Dermis blood vessel endothelial cell (primary cell): ENCODE measurements at places on chromosomes 12 and 14. TPM values are rescaled to one million over a fixed set of nuclear protein-coding genes. Genes with fewer than 3 reads are reported as not detected.

DNA sequence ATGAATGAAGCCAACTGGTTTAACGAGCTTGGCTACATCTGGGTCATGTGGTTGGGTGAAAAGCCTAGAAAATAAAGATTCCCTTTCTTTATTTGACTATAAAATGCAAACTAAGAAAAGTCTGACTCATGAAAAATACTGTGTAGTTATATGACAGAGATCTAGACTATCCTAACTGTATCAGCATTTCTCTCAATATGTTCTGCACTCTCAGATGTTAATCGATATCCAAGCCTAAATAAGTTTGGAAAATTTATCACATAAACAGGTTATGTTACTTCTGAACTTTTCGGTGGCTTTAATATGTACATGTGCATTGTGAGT is 133.1 kb downstream of the DAAM1 start:
- DNase-seq: no peak

DNA sequence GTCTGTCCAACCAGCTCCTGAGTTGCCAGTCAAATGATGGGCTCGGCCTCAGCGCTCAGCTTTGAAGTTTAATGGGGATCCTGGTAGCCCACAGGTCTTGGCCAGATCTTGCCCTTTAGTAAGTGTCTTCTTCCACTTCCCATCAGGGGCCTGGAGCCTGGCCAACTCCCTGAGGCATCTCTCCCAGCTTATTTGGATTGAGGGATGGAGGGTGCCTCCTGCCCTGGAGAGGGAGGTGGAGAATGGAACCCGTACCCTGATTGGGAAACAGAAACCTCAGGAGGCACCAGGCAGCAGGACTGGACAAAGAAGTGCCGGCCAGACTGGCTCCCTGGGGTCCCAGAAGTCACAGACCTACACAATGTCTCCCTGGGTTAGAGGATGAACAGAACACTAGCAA is 40.5 kb upstream of the LTBP2 start:
- no peak for DNase-seq

DNA sequence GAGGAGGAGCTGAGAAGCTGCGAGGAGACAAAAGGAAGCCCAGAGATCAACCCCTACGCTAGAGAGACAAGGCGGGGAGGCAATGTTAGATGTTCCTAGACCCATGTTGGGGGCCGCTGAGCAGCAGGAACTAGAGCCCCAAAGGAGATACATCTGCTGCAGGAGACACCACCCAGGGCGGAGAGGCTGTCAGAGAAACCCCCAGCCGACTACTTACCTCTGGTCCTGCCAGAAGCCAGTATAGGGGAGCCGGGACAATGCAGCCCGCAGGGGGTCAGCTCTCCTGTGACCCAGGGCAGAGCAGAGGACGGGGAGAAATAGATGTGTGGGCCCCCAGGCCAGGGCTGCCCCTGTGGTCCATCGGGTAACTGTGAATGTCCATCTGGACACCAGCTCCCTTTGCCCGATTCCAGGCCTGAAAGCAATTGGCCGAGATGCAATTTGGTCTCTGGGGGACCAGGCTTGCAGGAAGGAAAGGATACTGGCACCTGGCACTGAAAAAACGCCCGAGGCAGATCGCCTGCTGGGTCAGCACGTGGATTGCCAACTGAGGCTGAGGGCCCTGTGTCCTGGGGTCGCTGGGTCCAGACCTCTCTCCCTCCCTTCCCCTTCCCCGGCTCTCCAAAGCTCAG is 34.9 kb downstream of the SYNE3 start:
- no peak for DNase-seq

Gene ENDOU
- total RNA-seq: 0.05 TPM in 1 of 2 replicates, not detected in the other

Gene LMO3
- not detected in 2 replicates for total RNA-seq

- no peak for DNase-seq
Measured at GRCh38 chr14:61381553-61381952, 60.2 kb downstream of the PRKCH start.

Gene CLEC7A
- total RNA-seq: 0.47 and 0.68 TPM in 2 replicates

Gene CCDC177
- total RNA-seq: not detected in 2 replicates

Gene APOF
- total RNA-seq: not detected in 2 replicates

GRCh38 chr14:39469094-39469710 is 37.0 kb upstream of the FBXO33 start:
- DNase-seq: peak; percentile 34

DNA sequence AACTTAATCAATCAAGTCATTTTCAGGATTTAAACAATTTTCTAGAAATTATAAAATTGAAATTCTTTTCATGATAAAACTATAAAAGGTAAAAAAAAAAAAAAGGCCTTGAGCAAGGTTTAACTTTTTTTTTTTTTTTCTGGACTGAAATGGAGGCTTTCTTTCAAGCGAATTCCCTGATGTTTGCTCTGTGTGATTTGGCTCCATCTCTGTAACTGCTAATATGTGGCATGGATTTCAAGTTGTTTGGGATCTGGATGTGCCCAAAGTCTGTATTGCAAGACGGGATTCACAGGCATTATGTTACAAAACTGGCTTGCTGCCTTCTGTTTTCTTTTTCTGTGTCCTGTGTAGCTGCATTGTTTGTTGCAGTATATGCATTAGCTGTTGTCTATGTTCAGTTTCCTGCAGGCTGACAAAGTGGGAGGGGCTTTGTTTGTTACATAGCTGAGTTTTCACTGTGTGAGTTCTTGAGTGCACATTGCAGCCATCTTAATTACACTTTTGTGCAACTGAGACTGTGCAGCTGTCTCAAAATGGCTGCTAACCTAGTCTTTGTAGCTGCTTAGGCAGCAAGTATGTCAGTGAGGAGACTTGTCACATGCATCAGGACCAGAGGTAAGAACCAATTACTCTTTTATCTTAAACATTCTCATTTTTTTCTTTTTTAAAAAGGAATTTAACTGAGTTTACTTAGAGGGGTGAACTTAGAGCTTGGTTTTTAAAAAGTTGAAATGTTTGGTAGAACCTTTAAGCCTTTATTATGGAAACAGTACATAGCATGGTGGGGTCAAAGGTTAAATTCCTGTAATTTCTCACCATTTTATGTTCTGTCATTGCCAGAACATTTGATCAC is 19.5 kb downstream of the ATF7IP start:
- DNase-seq: peak; percentile 91

GRCh38 chr12:54047160-54047963 is 6.3 kb upstream of the HOXC4 start:
- no peak for DNase-seq
